ENCODE measurements at places on chromosomes 16 and 17.

GRCh38 chr17:33014751-33015150 lies 23.1 kb downstream of the SPACA3 start:
- DNase-seq = no peak

- no peak for DNase-seq
These were observed 29.9 kb upstream of the PRM1 start for GRCh38 chr16:11310997-11311561.

GRCh38 chr17:34173241-34173640 lies 81.8 kb upstream of the CCL2 start:
- DNase-seq = no peak

GRCh38 chr17:75643643-75644017 lies 10.4 kb downstream of the SMIM5 start:
- no peak for DNase-seq

DNA sequence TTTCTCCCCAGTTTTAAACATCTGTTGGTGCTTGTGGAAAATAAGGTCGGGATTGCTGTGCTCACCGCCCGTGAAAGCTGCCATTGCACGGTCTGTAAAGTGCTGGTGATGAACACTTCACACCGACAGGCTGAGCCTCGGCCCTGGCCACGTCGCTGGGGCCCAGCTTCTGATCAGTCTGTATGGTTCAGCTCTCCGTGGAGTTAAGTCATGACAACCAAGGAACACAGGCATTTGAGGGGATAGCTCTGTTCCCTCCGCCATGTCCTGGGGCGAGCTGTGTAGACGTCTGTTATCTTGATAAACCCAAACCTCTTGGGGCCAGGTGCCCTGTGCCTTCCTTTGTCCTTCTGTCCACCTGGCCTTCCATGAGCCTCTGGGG lies 110.6 kb downstream of the METRNL start:
- DNase-seq = peak; percentile 57

DNA sequence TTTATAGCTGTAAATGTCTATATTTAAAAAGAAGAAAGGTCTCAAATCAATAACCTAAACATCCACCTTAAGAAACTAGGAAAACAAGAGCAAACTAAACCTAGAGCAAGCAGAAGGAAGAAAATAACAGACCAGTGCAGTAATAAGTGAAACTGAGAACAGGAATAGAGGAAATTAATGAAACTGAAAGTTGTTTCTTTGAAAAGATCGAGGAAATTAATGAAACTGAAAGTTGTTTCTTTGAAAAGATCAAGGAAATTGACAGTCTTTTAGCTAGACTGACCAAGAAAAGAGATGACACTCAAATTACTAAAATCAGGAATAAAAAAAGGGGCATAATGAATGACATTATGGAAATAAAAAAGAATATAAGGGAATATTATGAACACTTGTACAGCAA lies 46.4 kb downstream of the SLFN5 start:
- no peak for DNase-seq

- no peak for DNase-seq
These were observed 148.5 kb upstream of the PLCG2 start for GRCh38 chr16:81630635-81631031.

- DNase-seq = no peak
These were observed 42.3 kb upstream of the NKD1 start for GRCh38 chr16:50505714-50506542.

- no peak for DNase-seq
These were observed 366.4 kb upstream of the ERCC4 start for GRCh38 chr16:13553453-13553985.

GRCh38 chr17:62064791-62065563 lies at the start of gene MED13:
TSS of gene MED13 (minus strand) at chr17:62065278. CDS start at chr17:62065205, 73 bp downstream.
- peak; percentile 81 for DNase-seq

DNA sequence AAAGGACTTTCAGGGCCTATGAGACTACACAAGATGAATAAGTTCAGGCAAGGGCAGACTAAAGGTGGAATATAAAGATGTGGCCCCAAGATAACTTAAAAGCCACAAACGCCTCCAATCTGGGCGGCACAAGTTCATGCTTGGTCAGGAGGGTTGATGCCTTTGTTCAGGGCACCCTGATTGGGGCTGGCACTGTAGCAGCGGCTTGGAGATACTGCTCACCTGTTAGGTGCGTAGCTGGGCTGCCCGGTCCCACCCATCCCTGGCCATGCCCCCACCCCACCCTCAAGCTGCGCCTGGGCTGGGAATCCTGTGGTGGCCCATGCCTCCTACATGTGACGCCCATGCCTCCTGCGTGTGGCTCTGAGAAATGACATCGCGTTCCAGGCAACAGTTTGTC lies 12.5 kb upstream of the SLC13A2 start:
- no peak for DNase-seq

- DNase-seq = no peak
These were observed 347.6 kb downstream of the SNX29 start for GRCh38 chr16:12324152-12324551.

DNA sequence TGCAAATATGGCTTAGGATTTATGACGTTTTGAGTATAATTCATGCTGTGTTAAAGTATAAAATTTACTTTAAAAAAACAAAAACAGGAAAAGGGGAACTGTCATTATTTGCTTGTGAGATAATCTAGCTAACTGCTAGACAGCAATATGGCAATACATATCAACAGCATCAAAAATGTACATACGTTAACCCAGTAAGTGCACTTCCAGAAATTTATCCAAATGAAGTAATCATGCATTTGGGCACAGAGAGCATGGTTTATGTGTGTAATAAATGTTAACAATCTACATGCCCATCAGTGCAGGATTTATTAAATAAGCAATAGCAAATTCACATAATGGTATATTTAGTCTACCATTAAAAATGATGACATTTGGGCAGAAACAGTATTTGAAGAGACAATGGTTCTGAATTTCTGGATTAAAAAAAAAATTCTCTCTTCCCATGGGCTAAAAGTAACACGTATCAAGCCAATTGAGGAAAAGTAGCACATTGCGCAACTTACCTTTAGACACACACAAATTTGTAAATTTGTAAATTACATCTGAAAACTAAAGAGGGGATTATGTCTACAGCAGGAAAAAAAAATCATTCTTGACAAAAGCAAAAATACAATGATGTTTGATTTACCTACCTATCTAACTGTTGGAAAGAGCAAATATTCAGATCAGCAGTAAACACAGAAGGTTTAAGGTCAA lies 80.2 kb downstream of the CACNG1 start:
- no peak for DNase-seq

DNA sequence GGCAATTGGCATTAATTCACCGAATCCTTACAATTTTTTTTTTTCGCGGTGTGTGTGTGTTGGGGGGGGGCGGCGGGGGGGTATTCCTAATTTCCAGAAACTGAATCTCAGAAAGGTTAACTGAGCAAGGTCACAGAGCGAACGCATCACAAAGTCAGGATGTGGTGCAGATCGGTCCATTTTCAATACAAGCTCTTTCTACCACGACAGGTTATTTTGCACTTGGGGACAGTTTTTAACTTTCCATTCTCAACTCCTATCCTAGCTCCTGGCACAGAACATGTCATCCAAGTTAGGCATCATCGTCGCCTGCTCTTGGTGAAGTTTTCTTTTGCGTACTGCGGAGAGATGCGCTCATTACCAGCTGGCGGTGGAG lies 15.4 kb upstream of the ERN1 start:
- DNase-seq = no peak

GRCh38 chr16:1746693-1747195 lies 24.6 kb downstream of the NME3 start:
- DNase-seq = no peak

GRCh38 chr17:29140051-29140621 lies 40.1 kb downstream of the MYO18A start:
- peak; percentile 97 for DNase-seq

DNA sequence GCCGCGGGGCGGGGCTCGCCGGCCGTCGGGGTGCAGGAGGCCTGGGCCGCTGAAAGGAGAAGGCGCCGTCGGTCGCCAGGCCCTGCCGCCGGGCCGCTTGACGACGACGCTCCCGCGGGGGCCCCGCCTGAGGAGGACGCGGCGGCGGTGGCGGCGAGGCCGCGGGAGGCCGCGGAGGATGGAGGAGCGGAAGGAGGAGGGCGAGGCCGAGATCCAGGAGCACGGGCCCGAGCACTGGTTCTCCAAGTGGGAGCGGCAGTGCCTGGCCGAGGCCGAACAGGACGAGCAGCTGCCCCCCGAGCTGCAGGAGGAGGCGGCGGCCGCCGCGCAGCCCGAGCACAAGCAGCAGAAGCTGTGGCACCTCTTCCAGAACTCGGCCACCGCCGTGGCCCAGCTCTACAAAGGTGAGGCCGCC lies 430 bp downstream of the HAPSTR1 start:
- DNase-seq = peak; percentile 81

GRCh38 chr16:81004646-81005353 lies 1.9 kb downstream of the CMC2 start:
- no peak for DNase-seq
